ENCODE measurements at places on chromosomes 1 and 21. TPM values are rescaled to one million over a fixed set of nuclear protein-coding genes. Genes with fewer than 3 reads are reported as not detected.

FAM43B gene
- total RNA-seq = 6.1 TPM

DNA sequence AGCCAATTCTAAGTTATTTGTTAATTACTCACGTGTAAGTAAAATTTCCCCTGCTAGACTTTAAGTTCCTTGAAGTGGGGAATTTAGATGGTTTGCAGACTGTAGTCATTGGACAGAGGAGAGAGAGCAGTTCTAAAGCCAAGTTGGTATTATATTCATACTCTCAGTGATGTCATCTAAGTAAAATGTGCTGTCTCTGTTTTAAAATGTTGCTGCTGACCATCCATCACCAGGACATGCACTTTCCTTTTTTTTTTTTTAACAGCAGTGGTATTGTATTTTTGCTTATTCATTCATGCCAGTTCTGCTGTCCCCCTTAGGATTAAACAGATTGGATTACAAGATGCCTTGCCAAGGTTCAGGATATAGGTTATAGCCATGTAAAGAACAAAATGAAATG, 2.3 kb downstream of the TTLL7 start:
- no peak for DNase-seq

GRCh38 chr1:207644852-207645634, at the start of gene CR1L:
TSS of gene CR1L (plus strand) at chr1:207645133. CDS start at chr1:207645234, 101 bp downstream.
- DNase-seq = no peak

- no peak for DNase-seq
Measured at GRCh38 chr1:229237320-229237719, 33.6 kb upstream of the RAB4A start.

PTPN7 gene
- total RNA-seq = 0.55 TPM

LAD1 gene
- 4.5 TPM for total RNA-seq

FCRL5 gene
- total RNA-seq = 0.14 TPM

WNT2B gene
- 0.14 TPM for total RNA-seq

DNA sequence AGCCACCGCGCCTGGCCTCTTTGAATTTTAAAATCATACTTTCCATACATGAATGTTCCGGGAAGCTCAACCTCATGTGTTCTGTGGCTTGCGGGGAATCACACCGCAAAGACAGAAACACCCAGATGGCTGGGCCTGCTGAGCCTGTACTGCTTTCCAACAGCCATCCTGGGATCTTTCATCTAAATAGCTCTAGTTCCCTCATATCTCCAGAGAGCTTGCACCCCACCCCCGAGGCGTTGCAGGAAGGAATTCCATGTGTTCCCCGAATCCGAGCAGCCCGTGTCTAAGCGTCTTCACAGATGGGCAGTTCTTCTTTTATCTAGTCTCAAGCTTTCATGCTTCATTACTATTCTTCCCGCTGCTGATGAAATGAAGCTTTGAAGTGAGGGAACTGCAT, 66.4 kb downstream of the IGSF21 start:
- no peak for DNase-seq

DPH5 gene
- 64.0 TPM for total RNA-seq
